ENCODE measurements at places on chromosomes 1 and 21. TPM values are rescaled to one million over a fixed set of nuclear protein-coding genes. Genes with fewer than 3 reads are reported as not detected.
A peak's percentile ranks its signal among the peaks of the same experiment; 100 is the strongest.

DNA sequence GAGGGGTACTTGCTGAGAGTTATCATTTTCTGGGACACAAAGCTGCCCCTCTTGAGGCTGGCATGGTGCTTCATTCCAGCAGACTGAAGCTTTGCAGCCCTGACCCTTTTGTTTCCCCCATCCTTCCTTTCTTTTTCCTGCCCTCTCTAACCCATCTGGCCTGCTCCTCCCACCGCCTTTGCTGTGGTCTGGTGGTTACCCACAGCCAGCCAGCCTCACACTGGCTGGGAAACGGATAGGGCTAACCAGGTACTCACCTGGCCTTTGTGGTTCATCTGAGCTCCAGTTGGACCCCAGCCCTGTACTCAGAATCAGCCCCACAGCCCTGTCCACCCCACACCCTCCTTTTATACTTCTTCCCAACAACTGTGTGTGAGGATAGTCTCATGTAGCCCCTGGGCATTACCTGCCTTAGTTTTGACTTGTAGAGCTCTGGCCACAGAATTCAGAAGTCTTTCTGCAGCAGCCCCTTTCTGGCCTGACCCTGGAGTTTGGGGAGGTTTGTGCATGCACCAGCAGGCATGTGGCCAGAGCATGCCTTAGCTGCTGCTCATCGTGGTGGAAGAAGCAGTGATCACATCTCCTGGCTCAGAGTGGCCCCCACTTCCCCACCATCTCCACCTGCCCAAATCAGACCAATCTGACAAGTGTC, 138.0 kb downstream of the TRABD2B start:
- no peak for DNase-seq

Gene WNT3A
- 4.7 TPM for total RNA-seq

DNA sequence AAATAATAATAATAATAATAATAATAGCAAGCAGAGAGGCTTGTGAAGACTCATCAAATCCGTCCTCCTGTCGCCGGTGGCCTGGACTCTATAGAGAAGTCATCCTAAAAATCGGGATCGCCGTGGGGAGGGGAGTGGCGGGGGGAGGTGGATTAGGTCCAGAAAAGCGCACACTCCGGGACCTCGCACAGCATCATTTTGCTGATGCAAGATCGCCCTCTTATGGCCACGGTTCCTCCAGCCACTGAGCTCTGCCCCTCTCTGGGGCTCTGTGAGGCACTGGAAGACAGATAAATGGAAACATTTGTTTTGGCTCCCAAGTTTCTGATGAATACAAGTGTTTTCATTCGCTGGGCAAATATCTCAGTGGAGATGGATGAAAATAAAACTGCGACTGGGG, 612.0 kb downstream of the MATN1 start:
- no peak for DNase-seq

DNA sequence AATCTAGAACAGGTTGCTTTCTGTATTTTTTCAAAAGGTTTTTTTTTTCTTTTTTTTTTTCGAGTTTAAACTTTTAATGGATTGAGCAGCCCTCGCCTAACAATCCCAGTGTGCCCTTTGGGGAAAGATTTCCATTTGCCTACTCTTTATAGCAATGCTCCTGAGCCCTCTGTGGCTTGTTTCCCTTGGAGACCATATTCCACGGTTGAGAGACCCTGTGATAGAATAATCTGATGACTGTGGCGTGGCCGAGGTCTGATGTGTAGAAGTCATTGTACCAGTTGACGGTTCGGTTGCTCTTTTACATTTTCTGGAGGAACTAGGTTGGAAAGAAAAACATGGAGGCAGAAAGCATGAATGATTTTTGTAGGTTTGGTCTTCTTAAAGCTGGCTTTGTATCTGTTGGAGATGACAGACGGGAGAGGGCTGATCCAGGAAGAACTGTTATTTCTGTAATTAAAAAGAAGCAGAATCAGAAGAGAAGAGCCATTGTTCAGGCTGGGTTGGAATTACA, 305.7 kb upstream of the NRIP1 start:
- no peak for DNase-seq

- no peak for DNase-seq
Observed at GRCh38 chr1:227903061-227903521, 44.6 kb downstream of the WNT9A start.

Gene CRNN
- total RNA-seq: 12.6 TPM

- no peak for DNase-seq
Observed at GRCh38 chr1:201042779-201043461, 19.4 kb upstream of the KIF21B start.

- no peak for DNase-seq
Observed at GRCh38 chr1:24022581-24023361, 42.6 kb upstream of the SRSF10 start.

Gene KCNAB2
- 13.3 TPM for total RNA-seq

Gene KRTAP10-4
- 11.8 TPM for total RNA-seq

DNA sequence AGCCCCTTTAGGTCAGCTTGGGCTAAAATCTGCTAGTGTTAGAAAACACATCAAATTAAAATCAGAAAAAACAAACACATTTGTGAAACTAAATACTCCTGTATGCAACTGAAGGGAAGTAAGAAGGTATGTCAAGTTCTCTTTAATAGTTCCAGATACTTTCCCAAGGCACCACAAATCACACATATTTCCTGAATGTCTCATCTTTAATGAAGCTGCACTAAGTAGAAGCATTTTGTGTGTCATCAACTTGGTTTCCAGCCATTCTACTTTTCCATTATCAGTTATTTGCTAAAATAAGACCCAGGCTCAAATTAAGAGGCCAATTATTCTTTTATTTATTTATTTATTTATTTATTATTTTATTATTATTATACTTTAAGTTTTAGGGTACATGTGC, 34.7 kb downstream of the CRB1 start:
- DNase-seq: no peak

Gene YTHDF2
- 64.8 TPM for total RNA-seq

Gene SLFNL1
- total RNA-seq: 0.42 TPM

- no peak for DNase-seq
Observed at GRCh38 chr1:98903726-98904125, 100.9 kb downstream of the PLPPR5 start.

GRCh38 chr1:24385160-24385940, 28.2 kb downstream of the STPG1 start:
- DNase-seq: peak; percentile 48

Measured in suprapubic skin (tissue), 4 donors.